ENCODE measurements at places on chromosomes 2 and 18.

DNA sequence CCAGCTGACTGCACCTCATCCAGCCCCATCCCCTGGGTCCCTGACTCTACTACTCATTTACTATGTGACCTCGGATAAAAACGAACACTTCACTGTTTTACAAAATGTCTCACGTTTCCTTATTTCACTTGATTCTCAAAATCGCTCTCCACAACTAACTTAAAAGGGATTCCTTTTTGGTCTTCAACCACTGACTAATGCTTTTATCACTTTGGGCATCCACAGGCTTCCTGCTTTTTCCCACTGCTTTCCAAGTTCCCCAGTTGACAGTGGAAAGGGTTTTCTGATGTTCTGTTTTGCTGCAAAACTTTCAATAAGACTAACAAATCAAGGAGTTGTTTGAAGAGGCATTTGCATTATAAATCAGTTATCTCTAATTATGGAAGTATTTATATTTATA, 24.1 kb downstream of the EIF2AK3 start:
- no peak for DNase-seq

GRCh38 chr18:47100212-47100831, 50.0 kb downstream of the HDHD2 start:
- DNase-seq: peak; percentile 47

- no peak for DNase-seq
These were observed 92.9 kb downstream of the DTNA start for GRCh38 chr18:34802959-34803358.

DNA sequence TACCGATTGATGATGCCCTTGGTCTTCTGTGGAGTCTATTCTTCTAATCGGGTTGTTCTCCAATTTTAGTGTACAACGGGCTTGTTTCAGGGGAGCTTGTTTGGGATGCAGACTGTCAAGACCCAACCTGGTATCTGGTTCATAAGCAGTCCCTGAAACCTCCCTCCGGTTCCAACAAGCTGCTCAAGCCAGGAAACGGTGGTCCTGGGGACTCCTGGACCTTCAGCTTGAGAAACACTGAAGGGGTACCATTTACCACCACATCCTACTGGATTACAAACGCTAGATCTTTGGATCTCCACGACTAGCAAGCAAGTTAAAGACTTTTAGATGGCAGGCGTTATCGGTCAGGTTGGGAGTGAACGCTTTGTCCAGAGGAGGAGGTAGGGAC, 2.0 kb downstream of the BCL2 start:
- no peak for DNase-seq

- DNase-seq: no peak
These were observed 222.0 kb upstream of the FN1 start for GRCh38 chr2:215657844-215658243.

GRCh38 chr2:180077295-180077906, 70.3 kb upstream of the CWC22 start:
- no peak for DNase-seq

DNA sequence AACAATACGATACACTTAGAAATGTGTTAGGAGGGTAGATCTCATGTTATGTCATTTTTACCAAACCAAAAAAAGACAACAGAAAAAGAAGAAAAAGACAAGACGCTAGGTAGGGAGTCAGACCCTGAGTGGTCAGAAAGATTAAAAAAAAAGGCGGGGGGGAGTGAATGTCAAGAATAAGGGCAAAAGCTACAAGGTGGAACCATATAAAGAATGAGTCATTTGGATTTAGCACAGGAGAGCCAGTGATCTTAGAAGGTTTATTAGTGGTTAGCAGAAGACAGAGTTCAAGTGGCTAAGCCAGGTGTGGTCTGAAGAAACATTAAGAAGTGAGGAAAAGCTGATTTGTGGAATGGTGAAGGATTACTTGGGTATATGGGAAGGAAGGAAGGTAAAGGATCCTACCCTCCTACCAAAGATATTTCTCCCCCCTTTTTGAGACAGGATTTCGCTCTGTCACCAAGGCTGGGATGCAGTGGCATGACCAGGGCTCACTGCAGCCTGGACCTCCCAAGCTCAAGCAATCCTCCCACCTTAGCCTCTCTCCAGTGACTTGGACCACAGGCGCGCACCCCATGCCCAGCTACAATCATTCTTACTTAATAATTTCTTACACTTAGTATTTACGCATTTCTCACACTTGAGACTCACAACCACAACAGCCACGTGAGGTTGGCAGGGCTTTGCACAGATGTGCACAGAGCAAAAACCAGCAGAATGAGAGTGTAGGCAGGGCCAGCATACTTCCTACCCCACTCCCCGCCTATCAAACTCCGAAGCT, 2.6 kb downstream of the DSC2 start:
- no peak for DNase-seq

GRCh38 chr2:223075301-223076270, 23.6 kb downstream of the KCNE4 start:
- no peak for DNase-seq

- no peak for DNase-seq
These were observed 163.8 kb upstream of the STK17B start for GRCh38 chr2:196335221-196335634.

- DNase-seq: no peak
These were observed 245.2 kb upstream of the GULP1 start for GRCh38 chr2:188046437-188046836.

- DNase-seq: no peak
These were observed 8.7 kb downstream of the CYP26B1 start for GRCh38 chr2:72138921-72139381.

DNA sequence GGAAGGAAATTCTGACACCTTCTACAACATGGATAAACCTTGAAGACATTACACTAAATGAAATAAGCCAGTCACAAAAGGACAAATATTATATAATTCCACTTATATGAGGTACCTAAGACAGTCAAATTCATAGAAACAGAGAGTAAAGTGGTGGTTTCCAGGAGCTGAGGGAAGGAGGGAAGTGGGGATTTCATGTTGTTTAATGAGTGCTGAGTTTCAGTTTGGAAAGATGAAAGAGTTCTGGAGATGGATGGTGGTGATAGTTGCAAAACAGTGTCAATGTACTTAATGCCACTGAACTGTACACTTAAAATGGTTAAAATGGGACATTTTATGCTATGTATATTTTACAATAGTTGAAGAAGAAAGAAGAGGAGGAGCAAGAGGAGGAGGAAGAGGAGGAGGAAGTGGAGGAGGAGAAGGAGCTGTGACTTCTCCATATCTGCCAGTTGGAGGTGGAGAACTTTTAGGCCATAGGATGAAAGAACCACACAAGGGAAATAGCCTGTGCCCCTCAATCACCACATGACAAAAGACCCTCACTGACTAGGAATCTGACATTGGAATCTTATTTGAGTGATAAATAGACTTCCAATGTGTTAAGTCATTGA, 55.3 kb upstream of the LGALSL start:
- DNase-seq: no peak

- no peak for DNase-seq
These were observed 112.0 kb downstream of the GULP1 start for GRCh38 chr2:188403676-188404075.

DNA sequence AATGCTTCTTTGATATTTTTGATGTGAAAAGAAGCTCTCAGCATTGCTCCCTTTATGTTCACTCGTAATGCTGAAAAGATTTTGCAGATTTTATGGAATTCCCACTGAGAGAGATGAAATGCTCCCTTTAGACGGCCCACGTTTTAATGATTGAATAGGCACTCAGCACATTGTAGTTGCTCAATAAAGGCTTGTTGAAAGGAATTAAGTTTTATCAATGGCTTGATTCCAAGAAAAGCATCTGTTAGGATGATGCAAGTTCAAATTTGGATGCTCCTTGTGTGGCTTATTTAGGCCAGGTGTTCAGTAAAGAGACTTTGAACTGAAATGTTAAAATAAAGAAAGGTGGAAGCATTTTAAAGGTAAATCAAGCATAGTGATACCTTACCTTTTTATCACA, 725.1 kb downstream of the EPHA4 start:
- no peak for DNase-seq

DNA sequence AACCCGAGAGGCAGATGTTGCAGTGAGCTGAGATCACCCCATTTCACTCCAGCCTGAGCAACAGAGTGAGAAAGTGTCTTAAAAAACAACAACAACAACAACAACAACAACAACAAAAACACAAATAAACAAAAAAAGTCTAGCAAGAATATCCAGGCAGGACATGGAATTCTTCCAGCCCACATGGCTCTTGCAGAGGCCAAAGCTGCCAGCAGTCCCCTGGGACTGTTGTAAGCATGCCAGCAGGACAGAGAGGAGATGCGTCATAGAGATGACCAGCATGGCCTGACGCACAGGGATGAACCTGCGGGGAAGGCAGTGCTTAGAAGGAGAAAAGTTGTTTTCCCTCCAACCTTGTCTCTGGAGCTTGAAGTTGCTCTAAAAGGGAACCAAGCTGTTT, 182.3 kb upstream of the PGAP1 start:
- no peak for DNase-seq

DNA sequence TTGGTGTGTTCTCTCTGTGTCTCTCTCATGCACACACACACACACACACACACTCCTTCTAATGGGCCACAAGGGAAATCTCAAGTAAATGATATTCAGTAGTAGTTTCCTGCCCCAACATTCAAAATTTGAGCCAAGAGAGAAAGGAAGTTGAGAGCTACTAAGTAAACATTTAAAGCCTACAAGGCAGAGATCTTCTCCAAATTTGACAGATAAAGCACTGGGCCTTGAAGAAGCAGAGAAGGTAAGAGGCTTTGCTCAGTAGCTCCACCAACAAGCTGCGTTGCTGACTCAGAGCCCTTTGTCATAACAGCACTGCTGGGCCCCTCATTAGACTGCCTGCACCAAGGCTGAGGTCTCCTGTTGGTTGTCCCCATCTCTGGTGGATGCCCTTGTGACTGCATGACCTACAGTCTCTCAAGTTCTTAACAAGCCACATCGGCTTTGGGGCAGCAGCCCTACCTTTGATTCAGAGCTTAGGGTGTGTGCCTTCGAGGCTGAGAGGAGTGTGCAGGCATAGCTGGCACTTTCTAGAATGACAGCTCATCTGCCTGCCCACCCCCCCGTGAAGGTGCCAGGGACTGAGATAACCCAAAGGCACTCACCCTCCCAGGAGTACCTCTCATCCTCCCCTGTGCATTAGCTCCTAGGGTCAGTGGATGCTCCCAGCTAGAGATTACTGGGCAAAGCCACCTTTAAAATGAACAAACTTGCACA, 32.3 kb upstream of the NEB start:
- no peak for DNase-seq

GRCh38 chr2:202638721-202639120, 4.0 kb downstream of the FAM117B start:
- DNase-seq: no peak

GRCh38 chr18:35410561-35410960, 33.4 kb upstream of the ZNF396 start:
- no peak for DNase-seq

DNA sequence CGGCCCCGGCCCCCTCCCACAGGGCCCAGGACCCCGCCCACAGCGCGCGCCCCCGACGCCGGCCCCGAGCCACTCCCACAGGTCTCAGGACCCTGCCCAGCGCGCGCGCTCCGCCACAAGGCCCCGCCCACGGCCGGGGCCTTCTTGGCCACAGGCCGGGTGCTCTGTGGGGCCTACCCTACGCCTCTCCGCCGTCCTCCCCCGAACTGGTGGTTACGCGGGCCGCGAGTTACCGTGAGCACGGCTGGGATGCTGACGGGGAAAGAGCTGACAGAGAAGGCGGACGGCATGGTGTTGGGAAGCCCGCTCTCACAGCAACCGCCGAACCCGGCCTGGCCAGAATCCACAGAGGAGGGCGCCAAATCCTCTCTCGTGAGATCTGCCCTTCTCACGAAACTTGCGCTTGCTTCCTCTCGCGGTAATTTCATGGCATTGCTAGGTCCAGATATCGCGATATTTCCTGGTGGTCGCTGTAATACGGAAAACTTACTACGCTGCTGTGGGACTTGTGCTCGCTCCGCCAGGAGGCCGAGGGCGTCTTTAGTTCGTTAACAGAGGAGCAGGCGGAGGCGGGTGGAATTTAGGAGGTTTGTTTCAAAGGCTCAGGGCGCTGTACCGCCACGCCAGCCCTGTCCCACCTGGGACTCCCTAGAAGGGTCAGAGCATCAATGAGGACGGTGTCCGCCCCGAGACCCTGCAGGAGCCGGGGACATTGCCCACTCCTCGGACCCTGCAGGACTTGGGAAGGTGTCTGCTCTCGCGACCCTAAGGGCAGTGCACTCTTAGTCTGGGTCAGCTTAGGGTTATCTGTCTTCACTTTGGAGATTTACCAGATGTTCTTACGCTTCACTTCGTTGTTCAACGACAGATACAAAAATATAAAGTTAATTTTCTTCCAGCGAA, at the start of gene TMEM18:
Gene TMEM18 (minus strand): TSS at position 351 of the 903 bp plus-strand sequence. CDS start 61 bp downstream, at position 290.
- peak; percentile 78 for DNase-seq

DNA sequence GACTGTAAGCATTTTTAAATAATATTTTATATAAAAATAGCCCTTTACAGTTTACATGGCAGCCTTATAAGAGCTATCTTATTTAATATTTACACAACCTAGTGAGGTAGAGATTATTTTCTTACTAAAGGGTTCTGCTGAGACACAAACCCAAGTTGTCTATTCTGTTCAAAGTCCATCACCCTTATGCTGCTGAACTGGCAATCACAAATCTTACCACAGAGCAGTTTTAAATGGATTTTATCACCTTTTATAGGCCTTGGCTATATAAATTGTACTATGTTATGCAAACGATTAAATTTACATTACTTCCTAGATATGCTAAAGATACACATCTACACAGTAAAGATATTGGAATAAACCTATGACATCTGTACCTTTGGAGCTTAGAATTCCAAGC, 40.7 kb downstream of the RBM45 start:
- DNase-seq: no peak

GRCh38 chr18:28404694-28405093, 227.8 kb upstream of the CDH2 start:
- no peak for DNase-seq

GRCh38 chr2:127092901-127093516, 13.9 kb downstream of the BIN1 start:
- no peak for DNase-seq

DNA sequence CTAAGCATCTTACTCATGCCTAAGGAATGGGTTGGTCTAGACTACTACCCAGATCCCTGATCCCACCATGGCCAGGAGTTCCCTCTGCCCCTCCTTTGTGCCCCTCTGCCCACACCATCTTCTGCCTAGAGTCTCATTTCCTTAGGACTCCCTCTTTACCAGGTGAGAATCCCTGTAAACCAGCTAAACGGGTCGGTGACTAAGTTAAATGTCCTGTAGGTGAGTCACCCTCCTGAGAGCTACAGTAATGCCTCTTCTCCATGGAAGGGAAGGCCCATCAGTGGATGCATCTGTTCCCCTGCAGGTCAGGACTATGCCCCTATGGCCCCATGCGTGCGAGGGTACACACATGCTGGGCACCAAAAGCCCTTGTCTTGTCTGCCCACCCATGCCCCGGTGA, 25.4 kb downstream of the PTGR3 start:
- no peak for DNase-seq

- no peak for DNase-seq
These were observed 144.6 kb downstream of the SH3BP4 start for GRCh38 chr2:235096447-235096846.

All from T-helper 9 cell (primary cell).